ENCODE measurements at places on chromosomes 5 and 9.
A peak's percentile ranks its signal among the peaks of the same experiment; 100 is the strongest.

- DNase-seq = no peak
Measured at GRCh38 chr9:127022913-127023660, 99.3 kb downstream of the ANGPTL2 start.

GRCh38 chr5:137278476-137278875 lies 220.7 kb downstream of the SPOCK1 start:
- no peak for DNase-seq

GRCh38 chr5:65861830-65862241 lies 64.5 kb upstream of the ERBIN start:
- DNase-seq = peak; percentile 68

DNA sequence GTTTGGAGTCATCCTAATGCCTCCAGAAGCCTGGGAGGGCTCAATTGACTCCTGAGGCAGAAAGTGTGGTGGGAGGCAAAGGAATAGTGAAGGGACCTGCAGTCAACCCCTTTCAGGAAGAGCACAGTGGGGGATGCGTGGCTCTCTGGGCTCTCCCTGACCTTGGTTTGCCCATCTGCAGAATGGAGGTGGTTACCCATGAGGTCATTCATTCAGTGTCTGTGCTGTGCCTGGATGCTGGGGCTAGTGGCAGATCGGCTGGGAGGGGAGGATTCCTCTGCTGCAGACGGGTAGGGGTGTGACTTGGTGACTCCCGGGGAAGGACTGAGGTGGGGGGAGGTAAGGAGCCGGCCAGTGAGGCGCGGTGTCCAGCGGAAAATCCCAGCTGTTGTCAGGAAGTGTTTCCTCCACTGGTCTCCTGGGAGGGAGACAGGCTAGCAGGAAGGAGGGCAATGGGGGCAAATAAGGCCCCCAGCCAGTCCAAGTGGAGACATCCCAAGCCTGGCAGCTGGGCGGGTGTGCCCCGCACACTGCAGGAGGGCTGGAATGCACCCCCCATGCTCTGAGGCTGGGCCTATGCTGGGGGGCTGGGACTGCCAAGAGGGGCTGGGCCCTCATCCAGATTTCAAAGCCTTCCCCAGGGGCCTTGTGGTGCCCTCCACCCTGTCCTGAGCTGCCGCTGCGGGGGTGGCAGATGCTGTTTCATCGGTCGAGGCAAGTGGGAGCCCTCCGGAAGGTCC lies 10.9 kb downstream of the CXXC5 start:
- DNase-seq = peak; percentile 68

GRCh38 chr9:88174324-88174723 lies 36.0 kb upstream of the SPATA31C2 start:
- DNase-seq = no peak

DNA sequence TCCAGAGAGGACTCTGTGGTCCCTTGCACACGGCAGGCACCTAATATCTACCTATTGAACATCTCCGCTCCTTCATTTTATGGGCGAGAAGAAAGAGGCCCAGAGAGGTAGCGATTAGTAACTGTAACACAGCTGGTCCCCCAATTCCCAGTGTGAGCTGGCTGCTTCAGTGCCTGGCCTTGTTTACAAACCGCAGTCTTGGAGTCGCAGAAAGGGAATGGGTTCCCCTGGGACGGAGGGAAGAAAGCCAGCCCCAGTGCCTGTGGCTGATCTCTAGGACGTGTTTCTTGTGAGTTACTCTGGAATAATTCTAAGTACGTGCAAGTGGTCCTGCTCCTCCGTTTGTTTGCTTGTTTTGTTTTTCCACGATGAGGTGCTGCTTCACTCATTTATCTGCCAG lies 52.0 kb downstream of the CFAP77 start:
- DNase-seq = no peak

GRCh38 chr5:56329652-56330051 lies 96.5 kb upstream of the ANKRD55 start:
- no peak for DNase-seq

DNA sequence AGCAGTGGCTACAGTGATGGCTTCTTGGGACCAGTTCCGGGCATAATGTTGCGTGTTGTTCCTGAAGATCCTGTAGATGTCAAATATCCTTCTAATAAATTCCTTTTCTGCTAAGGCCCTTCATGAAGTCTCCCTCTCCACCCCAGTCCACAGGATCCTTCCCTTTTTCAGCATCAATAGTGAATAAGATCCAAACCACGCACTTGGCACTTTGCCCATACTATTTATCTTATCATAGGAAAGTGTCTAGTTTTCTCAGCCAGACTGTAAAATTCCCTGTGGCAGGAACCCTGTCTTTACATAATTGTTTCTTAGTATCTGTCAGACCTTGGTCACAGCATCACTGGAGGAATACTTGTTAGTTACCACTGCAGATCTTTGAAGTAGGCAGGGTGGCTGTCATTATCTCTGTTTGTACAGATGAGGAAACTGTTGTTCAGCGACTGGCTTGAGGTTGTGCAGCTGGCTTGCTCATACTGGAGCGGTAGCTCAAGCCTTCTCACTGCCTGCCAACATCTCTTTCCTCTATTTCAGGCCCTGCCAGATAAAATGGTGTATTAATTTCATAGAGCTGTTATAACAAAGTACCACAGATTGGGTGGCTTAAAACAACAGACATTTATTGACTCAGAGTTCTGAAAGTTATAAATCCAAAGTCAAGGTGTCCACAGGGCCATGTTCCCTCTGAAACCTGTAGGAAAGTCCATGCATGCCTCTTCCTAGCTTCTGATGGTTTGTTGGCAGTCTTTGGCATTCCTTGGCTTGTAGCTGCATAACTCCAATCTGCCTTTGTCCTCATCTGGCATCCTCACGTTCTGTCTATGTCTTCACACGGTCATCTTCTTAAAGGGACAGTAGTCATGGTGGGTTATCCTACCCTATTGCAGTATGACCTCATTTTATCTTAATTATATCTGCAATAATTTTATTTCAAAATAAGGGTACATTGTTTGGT lies 33.5 kb upstream of the APC start:
- DNase-seq = no peak

DNA sequence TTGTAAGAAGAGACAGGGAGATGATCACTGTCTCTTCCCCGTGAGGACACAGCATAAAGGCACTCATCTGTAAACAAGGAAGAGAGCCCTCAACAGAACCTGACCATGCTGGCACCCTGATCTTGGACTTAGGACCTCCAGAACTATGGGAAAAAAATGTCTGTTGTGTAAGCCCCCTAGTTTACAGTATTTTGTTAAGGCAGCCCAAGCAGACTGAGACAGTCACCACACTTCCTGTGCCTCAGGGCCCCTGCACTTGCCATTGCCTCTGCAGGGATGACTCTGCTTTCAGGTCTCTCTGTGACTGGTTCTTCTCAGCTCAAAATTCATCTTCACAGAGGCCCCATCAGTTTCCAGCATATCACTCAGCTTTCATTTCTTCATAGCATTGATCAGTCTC lies 372.1 kb downstream of the TLE1 start:
- DNase-seq = no peak

- no peak for DNase-seq
Measured at GRCh38 chr5:180776376-180776775, 26.2 kb downstream of the MGAT1 start.

DNA sequence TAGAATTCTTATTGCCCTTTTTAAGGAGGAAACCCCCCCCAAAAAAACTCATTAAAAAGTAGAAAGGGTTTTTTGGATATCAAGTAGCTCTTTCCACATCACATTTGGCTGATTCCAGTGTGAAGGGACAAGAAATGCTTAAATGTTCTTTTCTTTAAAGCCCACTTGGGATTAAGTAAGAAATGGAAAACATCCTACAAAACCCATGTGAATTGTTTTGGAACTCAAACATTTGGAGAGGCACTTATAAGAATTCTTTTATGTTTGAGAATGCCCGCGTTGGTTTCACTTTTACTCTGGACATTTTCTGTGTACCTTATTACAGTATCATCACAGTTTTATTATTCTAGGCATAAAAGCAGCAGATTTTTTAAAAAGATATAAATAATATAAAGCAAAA lies 301.1 kb upstream of the ACTBL2 start:
- DNase-seq = peak; percentile 8

- DNase-seq = no peak
Measured at GRCh38 chr5:122400938-122401337, 88.9 kb downstream of the SNCAIP start.

DNA sequence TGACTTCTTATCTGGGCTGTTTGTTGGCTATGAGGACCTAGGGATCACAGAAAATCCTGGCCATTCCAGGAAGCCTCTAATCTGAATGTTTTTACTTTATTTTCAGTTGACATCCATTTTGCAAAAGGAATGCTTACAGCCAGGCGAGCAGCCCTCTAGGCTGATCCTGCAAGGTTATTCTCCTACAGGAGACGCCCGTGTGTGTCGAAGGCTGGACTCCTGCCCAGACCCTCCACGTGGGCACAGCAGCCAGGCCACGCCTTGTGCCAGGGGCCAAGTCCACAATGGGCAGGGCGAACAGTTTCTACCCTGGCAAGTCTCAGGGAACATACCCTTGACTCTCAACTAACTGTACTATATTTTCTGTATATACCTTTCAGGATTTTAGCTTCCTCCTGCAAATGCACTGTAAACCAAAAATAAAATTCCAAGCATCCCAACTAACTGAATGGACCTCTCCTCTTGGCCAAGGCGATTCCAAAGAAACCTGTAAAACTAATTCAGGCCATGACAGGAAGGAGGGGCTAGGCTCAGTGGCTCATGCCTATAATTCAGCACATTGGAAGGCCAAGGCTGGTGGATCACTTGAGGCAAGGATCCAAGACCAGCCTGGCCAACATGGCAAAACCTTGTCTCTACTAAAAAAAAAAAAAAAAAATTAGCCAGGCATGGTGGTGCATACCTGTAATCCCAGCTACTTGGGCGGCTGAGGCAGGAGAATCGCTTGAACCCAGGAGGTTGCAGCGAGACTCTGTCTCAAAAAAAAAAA lies 5.7 kb downstream of the CMBL start:
- no peak for DNase-seq

DNA sequence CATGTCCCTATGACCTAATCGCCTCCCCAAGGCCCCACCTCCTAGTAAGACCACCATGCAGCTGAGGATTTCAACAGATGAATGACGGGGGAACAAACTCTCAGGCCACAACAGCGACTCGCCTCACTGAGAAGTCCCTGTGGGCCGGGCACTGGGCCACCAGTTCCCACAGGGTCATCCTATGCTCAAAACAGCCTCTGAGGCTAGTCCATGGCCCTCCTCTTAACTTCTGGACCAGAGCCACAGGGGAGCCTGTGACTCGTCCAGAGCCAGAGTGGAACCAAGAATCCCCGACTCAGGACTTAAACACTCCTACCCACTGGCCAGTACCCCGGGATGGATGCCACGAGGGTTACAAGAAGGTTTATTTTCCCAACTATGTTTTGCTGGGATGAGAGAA lies 12.3 kb downstream of the GFPT2 start:
- peak; percentile 44 for DNase-seq

- DNase-seq = no peak
Measured at GRCh38 chr9:93306579-93307091, 122.7 kb downstream of the WNK2 start.

DNA sequence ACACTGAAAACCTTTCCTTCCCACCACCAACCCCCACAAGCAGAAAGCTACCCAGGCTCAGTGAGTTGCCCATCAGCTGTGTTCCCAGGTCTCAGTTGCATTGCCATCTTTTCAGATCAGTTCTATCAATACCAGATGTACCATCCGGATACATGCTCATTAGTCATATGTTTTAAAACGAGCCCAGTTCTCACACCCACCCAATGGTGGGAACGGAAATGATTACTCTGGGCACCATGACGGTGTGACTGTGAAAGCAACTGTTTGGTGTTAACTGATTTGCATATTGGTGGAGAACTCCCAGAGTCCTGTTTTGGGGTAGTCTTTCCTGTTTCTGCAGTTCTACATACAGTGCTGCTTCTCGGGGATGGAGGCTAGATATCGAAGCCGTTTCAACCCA lies 212.3 kb downstream of the TRIM36 start:
- no peak for DNase-seq

DNA sequence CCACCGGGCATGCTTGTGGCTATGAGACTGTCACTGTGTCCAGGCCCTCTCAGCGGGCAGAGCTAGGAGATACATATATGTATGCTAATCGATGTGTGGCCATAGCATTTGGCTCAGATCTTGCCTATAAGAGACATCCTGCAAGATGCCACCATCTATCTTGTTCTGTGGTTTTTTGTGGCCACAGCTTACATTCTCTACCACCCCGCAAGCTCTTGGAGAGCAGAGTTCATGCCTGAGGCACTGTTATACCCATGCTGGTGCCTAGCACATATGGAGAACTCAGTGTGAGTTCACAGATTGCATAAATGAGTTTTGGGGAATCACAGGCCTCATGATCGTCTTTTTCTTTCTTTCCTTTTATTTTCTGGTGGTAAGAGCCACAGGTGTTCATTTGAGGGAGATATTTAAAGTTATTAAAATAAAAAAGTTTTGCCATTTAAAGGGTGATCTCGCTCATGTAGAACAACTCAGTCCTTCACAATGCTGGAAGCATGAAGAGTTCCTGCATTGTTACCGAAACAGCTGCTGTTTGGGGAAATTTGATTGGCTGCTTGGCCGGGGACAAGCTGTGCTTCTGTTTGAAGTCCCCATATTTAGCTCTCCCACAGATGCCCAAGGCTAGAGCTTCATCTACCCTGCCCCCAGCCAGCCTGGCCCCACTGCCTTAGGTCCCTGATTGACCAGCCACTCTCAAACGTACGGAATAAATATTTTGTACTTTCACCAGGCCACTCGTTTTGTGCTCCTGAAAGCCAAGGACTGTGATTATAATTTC lies 169.2 kb upstream of the MAP1B start:
- DNase-seq = no peak

- DNase-seq = no peak
Measured at GRCh38 chr5:126542441-126542840, 52.6 kb downstream of the ALDH7A1 start.

- no peak for DNase-seq
Measured at GRCh38 chr5:1466631-1467265, 21.5 kb upstream of the SLC6A3 start.

DNA sequence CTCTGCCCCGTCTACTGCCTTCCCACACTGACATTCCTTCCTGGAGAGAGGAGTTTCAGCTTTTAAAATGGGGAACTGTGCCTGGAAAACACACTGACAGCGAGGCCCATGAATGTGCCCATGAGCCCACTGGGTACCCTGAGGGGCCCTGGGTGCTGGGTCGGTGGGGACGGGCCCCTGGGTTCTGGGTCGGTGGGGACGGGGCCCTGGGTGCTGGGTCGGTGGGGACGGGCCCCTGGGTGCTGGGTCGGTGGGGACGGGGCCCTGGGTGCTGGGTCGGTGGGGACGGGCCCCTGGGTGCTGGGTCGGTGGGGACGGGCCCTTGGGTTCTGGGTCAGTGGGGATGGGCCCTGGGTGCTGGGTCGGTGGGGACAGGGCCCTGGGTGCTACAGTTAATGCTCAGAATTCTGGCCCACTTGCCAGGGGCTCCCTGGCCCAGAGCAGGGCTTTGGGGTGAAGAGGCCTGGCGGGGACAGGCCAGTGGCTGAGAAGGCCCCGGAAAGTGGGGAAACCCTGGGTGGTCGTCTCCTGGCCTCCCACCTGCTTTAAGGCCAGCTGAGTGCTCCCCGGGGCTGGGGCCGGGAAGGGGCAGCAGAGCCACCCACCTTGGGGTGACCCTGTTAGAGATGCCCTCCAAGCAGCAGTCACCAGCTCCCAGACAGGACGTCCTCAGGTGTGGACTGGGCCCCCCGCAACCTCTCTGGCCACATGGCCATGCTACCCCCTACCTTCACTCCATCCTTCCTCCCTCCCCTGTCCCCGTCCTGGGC lies 2.5 kb downstream of the GPSM1 start:
- no peak for DNase-seq

- DNase-seq = no peak
Measured at GRCh38 chr5:36703245-36703860, 96.9 kb downstream of the SLC1A3 start.

All from AG08395 (cell line).